Activated CD4-positive, CD25-positive, alpha-beta regulatory T cell treated with anti-CD3 and anti-CD28 coated beads, Interleukin-2, amount 50 U/mL, for 24 hours (primary cell): ENCODE measurements at places on chromosomes 12 and 14.

- no peak for ATAC-seq
Observed at GRCh38 chr12:107448198-107448597, 237.4 kb upstream of the PWP1 start.

DNA sequence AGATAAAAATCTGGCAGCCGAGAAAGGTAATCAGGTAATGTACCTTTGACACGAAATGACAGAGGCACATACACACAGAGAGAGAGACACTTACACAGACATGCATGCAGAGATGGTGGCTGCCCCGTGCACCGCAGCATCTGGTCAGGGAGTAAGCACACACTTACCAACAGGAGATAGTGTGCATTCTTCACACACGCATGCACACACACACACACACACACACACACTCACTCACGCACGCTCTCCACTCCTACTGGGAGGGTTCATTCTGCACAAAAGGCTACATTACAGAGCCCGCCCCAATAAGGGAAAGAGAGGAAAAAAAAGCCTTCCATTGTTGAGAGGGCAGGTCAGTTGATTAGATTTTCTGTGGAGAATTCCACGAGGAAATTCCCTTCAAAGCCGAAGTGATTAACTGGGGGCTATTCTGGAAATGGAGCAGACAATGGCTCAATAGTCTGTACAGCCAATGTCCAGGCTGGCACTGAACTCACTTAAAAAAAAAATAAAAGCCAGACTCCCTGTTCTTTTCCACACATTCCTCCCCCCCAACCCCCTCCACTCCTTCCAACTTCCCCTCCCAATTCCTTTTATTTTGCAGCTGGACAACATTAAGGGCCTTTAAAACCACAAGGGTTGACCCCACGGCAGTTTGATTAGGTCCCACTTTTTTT is 1.4 kb upstream of the SOX5 start:
- no peak for ATAC-seq

DNA sequence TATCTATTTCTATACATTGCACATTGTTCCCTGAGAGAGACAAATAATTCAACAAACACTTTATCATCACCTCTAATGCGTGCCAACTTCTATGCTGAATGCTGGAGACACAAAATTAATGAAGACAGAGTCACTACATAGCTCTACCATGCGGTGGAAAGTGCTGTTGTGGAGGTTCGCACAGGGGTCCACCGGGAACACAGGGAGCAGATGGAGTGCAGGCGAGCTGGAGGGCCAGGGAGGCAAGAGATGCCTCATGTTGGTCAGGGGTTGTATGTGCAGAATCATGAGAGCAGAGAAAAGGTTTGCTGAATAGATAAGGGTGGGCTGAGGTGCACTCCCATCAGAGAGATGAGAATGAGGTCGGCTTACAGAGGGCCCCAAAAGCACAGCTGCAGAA is 25.2 kb downstream of the FAM234B start:
- ATAC-seq: no peak

GRCh38 chr14:101175731-101176534 is 272.4 kb upstream of the RTL1 start:
- ATAC-seq: no peak

- peak; percentile 57 for ATAC-seq
Observed at GRCh38 chr14:74299061-74299545, 3.6 kb downstream of the ABCD4 start.

DNA sequence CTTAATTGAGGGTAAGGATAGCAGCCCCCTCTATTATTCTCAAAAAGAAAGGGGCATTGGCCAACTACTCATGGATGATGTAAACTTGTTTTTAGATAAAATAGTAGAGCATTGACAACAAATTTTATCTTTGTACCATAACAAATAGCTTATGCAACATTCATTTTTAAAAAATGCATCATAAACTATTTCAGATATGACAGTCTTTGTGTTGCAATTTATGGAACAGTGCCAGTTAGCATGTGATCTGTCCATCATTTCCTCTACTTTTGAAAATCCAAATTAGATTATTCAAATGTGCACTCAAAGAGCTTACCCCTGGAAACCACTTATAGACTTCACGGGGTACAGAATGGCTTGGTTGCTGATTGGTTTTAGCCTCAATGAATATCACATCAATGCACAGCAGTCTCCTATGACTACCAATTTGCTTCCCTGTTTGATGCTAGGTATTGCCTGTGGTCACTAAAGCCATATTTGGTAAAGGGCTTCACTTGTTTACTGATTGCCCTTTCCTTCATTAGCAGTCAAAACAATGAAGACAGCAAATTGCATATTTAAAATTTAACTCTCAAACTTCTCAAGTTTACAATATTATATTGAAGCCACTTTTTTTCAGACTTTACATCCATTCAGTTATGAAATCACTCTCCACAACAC is 274.9 kb upstream of the MGAT4C start:
- ATAC-seq: no peak

GRCh38 chr14:94654071-94654861 is 42.1 kb downstream of the SERPINA3 start:
- ATAC-seq: no peak

- ATAC-seq: no peak
Observed at GRCh38 chr14:52790011-52790755, 1.2 kb downstream of the GNPNAT1 start.

GRCh38 chr12:44384136-44384535 is 492.0 kb downstream of the NELL2 start:
- ATAC-seq: no peak

DNA sequence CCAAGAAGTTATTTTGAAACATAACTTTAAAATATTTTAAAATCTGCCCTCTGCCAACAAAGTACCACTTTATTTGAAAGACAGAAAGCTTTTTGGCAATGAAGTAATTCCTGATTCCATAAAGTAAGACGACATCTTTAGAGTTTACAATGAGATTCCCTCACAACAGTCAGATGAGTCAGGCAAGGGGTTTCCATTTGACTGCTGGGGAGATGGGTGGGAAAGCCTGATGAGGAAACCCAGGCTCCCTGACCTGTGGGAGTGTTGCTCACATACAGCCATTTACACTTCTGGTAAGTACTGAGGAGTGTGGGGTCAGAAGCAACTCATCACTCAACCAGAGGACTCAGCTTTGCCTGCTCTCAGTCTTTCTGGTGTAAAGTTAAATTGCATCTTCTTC is 10.2 kb downstream of the KITLG start:
- no peak for ATAC-seq

GRCh38 chr12:109632342-109632741 is 58.7 kb downstream of the MVK start:
- no peak for ATAC-seq

- ATAC-seq: no peak
Observed at GRCh38 chr12:92899386-92900001, 29.6 kb downstream of the EEA1 start.

GRCh38 chr12:79532907-79533288 is 157.9 kb downstream of the PAWR start:
- ATAC-seq: no peak

DNA sequence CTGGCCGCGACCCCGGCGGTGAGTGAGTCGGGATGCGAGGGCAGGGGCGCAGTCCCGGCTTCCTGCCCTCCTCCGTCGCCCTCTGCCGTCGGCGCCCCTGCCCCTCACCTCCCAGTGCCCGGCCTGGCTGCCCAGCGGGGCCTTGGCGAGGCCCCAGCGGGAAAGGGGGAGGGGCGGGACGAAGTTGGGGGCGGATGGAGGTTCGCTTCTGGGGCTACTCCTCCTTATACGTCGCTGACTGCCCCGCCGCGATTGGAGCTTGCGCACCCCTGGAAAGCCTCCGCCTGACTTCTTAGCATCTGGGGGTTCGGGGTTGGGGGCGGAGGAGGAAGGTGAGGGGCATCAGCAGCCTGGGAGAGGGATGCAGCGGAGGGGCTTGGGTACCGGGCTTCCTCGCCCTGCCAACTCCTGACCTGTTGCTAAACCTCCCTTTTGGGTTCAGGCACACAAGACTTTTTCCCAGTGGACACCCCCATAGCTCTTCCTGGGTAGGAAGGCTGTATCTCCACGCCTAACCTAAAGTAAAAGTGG is 406 bp downstream of the TMEM263 start:
- ATAC-seq: peak; percentile 44

DNA sequence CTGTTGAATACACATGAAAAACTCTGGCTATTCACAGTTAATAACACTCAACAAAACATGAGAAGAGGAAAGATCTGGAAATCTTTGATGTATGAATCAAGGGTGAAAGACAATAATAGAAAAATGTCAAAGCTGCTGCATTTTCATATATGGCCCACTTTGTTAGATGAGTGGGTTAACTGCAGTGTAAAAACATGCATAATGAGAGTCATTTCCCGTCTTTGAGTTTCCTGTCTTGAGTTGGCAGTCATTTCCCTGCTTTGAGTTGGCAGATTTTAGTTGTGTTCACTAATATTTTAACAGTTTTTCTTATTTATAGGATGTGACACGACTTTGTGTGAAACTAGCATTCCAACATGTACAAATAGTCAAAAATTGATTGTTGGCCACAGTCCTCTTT is 87.9 kb upstream of the PTPRQ start:
- ATAC-seq: no peak

- ATAC-seq: peak; percentile 53
Observed at GRCh38 chr12:121579981-121580868, 598 bp downstream of the KDM2B start.

DNA sequence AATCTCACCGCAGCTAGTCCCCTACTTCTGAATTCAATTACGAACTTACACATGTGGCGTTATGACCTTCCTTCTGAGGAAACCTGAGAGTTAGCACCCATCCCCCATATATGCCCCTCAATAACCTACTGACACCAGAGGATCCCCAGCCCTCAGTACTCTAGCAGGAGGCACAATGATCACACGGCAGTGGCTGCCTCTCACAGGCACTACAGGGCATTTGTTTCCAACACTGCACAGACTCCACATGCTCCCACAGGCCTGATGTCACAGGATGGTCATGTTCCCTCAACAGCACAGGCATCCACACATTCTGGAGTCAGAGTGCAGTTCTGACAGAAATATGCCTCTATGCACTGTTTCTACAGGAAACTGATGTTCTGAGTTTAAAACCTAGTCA is 17.4 kb downstream of the PPP1CC start:
- ATAC-seq: no peak

DNA sequence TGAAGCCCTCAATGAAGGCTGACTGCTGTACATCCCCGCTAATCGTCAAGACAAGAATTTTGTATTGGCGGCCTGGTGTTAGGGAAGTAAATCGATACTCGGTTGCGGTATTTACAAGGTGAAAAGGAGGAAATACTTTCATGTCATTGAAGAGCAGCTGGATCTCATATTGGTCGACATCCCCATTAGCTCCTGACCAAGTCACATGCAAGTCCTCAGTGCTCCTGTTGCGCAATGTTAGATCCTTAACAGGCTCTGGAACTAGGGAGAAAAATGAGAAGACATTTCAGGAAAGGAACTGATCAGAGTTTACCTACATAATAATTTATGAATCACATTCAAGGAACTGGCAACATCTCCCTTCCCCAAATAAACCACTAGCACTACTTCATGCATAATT is 66.2 kb downstream of the PTPRB start:
- ATAC-seq: no peak

- ATAC-seq: peak; percentile 42
Observed at GRCh38 chr14:92759300-92759678, 10.9 kb upstream of the LGMN start.

DNA sequence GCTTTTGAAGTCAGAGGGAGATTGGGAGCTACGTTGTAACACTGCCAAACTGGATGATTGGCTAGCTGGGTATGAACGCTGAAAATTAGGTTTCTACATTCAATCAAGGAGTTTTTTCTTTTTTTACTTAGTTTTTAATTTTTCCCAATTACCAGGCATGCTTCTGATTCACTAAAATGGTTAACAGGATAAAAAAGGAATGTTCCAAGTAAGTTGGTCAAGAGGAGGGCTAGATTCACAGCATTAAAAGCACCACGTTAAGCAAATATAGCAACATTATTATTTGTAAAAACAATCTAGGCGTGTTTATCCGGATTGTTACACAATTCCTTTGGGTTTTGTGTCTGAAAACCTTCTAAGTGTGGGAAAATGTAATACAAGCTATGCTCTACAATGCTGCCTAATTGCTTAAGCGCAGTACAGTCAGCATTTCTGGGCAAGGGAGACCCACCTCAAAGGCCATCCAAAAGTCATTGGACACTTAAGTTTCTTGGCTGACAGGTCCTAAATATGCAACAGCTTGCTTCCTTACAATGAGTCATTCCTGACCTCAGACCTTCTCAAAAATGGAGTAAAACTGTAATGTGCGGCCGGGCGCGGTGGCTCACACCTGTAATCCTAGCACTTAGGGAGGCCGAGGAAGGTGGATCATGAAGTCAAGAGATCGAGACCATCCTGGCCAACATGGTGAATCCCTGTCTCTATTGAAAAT is 1.2 kb downstream of the RPLP0 start:
- ATAC-seq: no peak

GRCh38 chr14:75283162-75283832 is 4.7 kb downstream of the FOS start:
- ATAC-seq: no peak

DNA sequence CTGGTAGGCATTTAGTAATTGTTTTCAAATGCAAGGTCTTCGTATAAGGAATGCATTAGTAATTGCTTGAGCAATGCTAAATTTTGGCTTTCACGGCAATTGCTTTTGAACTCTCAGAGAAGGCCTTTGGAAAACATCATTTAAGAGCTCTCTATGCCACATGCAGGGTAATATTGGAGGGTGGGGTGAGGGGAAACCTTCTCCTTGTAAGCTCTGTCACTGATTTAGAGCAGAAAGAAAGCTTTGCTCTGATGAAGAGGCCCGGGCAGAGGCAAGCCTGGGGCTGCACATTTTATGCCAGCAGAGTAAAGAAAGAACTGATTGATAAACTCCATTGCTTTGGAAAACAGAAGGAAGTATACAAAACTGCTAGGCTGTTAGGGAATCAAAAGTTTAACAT is 70.9 kb downstream of the TRIM9 start:
- ATAC-seq: no peak

DNA sequence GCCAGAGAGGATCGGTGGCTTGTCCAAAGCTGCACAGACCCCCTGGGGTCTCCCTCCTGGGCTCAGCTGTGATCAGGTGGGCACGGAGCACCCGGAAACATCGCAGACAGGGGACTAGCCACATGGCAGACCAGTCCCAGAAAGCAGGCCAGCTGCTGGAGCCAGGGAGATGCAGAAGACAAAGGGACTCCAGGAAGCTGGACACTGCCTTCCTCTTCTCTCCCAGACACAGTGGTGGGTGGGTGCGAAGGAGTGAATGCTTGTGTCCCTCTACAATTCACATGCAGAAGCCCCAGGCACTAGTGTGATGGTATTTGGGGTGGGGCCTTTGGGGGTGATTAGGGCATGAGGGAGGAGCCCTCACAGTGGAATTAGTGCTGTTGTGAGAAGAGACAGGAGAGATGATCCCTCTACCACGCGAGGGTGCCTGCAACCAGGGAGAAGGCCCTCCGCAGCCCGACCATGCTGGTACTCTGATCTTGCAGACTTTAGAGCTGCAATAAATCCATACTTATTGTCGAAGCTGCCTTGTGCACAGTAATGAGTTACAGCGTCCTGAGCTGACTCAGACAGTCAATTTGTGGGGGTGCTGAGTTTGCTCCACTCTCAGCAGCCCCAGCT is 95.2 kb downstream of the CALM1 start:
- ATAC-seq: no peak

DNA sequence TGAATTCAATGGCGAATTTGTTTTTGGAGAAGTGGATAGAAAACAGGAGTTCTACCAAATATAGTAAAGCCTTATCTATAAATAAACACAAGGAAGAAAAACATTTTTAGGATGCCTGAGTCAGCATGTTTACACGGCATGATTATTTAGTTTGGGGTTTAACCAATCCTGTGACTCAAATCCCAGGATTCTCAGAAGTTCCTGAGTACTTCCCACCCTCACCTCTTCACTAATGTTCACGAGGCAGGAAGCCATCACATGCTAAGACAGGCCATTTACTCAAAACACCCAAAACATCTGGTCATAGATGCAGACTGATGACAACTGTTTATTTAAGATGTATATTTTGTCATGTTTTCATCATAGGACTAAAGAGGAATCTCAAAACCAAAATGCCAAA is 3.4 kb upstream of the GLRX5 start:
- no peak for ATAC-seq
